Left ventricle myocardium inferior (tissue), 1 donor: ENCODE measurements at places on chromosomes 6 and 20.

DNA sequence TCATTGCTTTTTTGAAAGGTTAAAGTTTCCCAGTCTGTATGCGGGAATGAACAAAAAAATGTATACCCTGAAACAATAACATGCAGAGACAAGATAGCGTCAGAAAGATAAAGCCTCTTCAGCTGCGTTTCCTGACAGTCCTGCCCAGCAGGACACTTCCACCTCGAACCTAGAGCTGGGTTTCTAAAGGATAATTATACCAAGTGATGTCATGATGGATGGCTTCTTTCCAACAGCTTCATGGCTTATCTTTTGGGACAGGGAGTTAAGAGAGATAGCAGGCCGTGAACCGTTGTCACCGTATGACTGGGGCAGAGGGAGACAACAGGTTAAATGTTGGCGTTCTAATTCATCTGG is 267.6 kb upstream of the SGK1 start:
- no peak overlapping the region for H3K27ac ChIP-seq
- H3K4me1 ChIP-seq, result peaks cover 9% of the 10 kb centered on the region
- DNase-seq, result no peak
- no peaks in the 10 kb centered on the region for H3K27me3 ChIP-seq
- H3K4me3 ChIP-seq, result no peak overlapping the region
- no peaks in the 10 kb centered on the region for H3K36me3 ChIP-seq

DNA sequence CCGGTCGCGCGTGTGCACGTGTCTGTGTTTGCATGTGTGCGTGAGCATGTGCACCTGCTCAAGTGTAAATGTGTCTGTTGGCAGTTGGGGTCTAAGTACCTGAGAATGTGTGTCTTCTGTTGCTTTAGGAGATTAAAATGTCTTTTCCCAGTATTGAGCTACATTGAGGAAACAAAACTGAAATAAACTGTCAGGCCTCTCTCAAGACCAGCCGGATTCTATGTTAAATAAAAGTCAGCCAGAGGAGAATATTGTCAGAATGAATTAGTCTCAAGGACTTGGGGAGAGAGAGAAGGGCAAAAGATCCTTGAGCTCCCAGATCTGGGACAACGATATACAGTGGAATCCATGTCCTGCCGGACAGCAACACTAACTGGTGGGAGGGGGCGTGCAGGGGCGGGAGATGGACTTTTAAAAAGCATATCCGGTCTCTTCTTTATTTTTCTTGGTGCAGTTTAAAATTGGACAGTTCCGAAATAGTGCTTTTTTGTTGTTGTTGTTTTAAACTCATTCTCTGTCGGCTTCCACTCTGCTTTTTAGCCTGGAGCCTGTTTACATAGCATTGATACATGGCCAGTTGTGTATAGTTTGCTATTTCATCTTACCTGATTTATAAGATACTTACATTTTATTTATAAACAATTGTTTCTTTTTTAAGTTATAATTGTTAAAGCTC is 3.3 kb upstream of the TBX18 start:
- H3K4me3 ChIP-seq, result peak overlapping the region; percentile 51
- no peaks in the 10 kb centered on the region for H3K36me3 ChIP-seq
- DNase-seq, result no peak
- peaks cover 100% of the 10 kb centered on the region for H3K27me3 ChIP-seq

DNA sequence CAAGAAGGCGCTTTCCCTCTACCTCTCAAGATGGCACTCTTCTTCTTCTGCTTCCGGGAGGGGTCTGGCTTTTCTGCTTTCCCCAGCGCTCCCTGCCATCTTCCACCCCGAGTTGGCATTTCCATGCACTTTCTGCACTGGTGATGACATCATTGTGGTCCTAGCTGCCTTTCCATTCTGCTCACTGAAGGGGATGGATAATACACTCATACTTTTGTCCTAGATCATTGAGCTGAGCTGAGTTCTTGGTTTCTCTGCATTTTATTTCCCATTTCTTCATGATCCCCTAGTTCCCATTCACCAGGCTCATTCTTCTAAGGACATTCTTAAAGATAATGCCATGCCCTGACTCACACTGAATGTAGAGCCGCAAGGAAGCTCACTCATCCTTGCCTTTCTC is 96.7 kb downstream of the EDN1 start:
- no peak for DNase-seq
- no peak overlapping the region for H3K4me3 ChIP-seq
- no peaks in the 10 kb centered on the region for H3K27me3 ChIP-seq
- H3K27ac ChIP-seq, result no peak overlapping the region
- no peaks in the 10 kb centered on the region for H3K36me3 ChIP-seq

DNA sequence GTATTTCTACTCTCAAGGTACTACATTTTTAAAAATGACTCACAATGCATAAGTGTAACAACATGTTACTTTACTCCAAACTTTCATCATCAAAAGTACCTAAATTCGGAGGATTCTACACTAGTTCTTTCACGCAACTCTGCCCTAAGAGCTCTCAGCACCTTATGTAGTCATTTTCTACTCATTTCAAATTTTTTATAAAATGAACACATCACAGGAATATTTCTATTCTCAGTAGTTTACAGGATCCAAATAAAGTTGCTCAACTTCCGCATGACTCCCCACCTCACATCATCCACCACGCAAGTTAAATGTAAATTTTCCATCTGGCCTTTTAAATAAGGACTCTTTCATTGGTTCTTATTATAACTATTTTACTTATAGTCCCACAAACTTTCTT is 344.9 kb upstream of the MANEA start:
- no peak for DNase-seq
- no peak overlapping the region for H3K4me3 ChIP-seq
- H3K27ac ChIP-seq, result no peak overlapping the region
- no peaks in the 10 kb centered on the region for H3K36me3 ChIP-seq
- H3K4me1 ChIP-seq, result no peaks in the 10 kb centered on the region
- no peaks in the 10 kb centered on the region for H3K27me3 ChIP-seq

DNA sequence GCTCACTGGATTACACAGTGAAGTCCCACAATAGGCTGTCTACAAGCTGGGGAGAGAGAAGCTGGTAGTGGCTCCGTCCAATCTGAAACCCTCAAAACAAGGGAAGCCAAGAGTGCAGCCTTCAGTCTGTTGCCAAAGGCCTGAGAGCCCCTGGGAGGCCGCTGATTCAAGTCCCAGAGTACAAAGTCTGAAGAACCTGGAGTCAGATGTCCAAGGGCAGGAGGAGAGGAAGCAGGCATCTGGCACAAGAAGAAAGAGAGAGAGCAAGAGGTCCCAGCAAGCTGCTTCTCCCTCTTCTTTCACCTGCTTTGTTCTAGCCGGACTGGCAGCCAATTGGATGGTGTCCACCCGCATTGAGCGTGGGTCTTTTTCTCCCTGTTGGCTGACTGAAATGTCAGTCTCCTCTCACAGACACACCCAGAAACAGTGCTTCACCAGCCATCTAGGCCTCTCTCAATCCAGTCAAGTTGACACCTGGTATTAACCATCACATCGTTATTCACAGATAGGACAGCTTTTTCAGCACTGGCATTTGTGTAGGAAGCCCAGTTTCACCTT is 51.2 kb downstream of the CRYBG1 start:
- peaks cover 12% of the 10 kb centered on the region for H3K27me3 ChIP-seq
- DNase-seq, result no peak
- H3K4me3 ChIP-seq, result no peak overlapping the region
- H3K4me1 ChIP-seq, result no peaks in the 10 kb centered on the region
- no peak overlapping the region for H3K27ac ChIP-seq

DNA sequence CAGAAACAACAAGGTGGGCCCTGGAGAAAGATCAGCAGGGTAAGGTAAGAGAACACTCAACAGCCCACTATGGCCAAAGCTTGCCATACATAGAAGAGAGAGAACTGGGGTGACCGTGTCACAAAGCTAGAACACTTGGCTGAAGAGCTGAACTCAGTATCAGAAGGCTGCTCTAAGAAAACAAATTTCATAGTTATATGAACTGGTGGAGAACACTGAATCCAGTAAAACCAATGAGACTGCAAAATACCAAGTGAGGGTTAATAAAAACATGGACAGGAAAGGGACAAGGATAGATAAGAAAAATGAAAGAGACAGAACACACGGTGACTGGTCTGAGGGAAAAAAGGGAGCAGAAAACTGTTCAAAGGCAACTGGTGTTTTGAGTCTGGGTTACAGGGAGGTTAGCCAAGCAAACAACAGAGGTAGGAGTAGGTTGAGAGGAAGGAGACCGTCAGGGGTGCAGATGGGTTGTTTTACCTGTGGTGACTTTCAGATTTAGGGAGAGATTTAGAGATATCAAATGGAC is 56.5 kb downstream of the GMDS start:
- DNase-seq, result no peak
- no peak overlapping the region for H3K4me3 ChIP-seq
- H3K4me1 ChIP-seq, result no peaks in the 10 kb centered on the region
- H3K36me3 ChIP-seq, result no peaks in the 10 kb centered on the region

- no peaks in the 10 kb centered on the region for H3K27me3 ChIP-seq
- no peak for DNase-seq
- H3K36me3 ChIP-seq, result no peaks in the 10 kb centered on the region
- no peak overlapping the region for H3K4me3 ChIP-seq
Observed at GRCh38 chr6:111985202-111985731, 68.6 kb upstream of the CCN6 start.

- no peak overlapping the region for H3K4me3 ChIP-seq
- no peaks in the 10 kb centered on the region for H3K27me3 ChIP-seq
- no peak for DNase-seq
- H3K27ac ChIP-seq, result peak overlapping the region; percentile 28
Observed at GRCh38 chr6:42696526-42697267, 25.7 kb downstream of the PRPH2 start.

DNA sequence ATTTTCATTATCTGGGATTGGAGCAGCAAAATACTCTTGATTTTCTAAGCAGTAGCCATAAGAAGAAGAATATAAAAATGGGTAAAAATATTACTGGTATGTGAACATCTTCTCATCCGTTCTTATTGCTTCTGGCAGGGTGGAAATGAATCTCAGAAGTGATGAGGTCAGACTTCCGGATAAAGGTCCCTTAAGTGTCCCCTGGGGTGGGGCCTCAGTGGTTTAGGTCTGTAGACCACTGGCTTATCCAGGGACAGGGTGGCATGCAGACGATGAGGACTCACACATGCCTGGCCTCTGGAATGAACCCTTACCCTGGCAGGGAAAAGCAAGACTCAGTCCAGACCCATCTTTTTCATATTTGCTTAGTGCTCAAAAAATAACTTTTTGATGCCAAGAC is 143.3 kb downstream of the UST start:
- peaks cover 26% of the 10 kb centered on the region for H3K4me1 ChIP-seq
- H3K4me3 ChIP-seq, result no peak overlapping the region
- H3K27ac ChIP-seq, result peak overlapping the region; percentile 36

DNA sequence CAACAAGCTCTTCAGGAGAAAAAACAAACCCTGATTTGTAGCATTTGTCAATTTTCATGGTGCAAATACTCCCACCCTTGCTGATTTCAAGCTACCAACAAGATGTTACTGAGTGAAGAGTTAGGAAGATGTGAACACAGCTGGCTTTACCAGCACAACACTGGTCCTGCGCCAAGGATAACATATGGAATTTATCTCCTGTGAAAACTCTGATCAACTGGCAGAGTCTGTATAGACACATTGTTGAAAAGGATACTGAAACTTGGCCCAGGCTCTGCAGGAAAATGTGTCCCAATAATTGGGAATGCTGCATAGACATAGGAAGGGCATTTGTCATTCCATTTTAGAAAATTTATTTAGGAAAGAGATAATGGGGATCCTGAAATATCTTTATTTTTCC is 29.0 kb downstream of the OTOR start:
- H3K36me3 ChIP-seq, result no peaks in the 10 kb centered on the region
- no peak overlapping the region for H3K27ac ChIP-seq
- no peak overlapping the region for H3K4me3 ChIP-seq
- no peaks in the 10 kb centered on the region for H3K4me1 ChIP-seq
- no peaks in the 10 kb centered on the region for H3K27me3 ChIP-seq

DNA sequence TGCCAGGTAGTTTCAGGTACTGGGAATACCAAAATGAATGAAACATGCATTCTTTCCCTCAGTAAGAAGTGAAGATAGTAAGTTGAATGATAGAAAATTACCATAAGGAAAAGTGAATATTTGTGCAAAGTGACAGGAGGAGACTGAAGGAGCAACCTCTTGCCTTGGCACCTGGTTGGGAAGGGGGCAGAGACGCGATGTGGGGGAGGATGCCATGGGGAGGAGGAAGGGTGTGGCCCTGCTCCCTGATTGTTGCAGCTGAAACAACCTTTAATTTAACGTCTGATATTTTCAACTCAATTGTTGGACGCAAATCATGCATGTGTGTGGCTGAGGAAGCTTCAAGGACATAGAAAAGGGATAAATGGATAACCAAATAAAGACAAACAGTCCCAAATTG is 72.1 kb upstream of the ENPP5 start:
- peaks cover 95% of the 10 kb centered on the region for H3K4me1 ChIP-seq
- DNase-seq, result no peak
- peak overlapping the region; percentile 85 for H3K27ac ChIP-seq
- no peaks in the 10 kb centered on the region for H3K36me3 ChIP-seq
- H3K27me3 ChIP-seq, result no peaks in the 10 kb centered on the region

DNA sequence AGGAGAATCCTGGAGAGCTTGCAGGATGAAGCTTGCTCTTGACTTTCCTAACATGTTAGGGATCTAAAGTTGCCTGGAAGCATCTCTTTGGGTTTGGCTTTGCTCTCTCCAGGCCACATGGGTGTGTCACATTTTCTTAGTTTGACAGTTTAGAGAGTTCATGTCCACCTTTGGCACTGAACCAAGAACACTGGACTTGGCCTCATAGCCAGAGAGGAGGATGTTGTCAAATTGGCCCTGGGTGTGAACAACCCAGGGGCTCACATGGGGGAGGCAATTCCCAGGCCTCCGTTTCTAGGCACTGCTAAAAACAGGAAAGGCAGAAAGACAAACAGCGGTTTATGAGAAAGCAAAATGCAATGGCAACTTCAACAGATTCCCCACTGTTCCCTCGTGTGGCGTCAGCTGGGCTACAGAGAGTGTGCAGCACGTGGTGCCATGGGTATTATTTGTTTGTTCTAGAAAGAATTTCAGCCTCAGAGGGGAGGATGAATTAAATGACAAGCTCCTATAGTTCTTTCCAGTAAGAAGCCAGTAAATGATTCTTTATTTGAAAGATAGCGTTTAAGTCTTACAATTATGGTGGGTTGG is 93.9 kb downstream of the CLIC5 start:
- H3K27me3 ChIP-seq, result no peaks in the 10 kb centered on the region
- H3K36me3 ChIP-seq, result peaks cover 16% of the 10 kb centered on the region
- no peak for DNase-seq
- H3K27ac ChIP-seq, result peak overlapping the region; percentile 56

- no peak overlapping the region for H3K4me3 ChIP-seq
- peaks cover 63% of the 10 kb centered on the region for H3K36me3 ChIP-seq
- no peaks in the 10 kb centered on the region for H3K27me3 ChIP-seq
- H3K27ac ChIP-seq, result peak overlapping the region; percentile 86
Observed at GRCh38 chr6:152124429-152125074, 317.1 kb downstream of the ESR1 start.

DNA sequence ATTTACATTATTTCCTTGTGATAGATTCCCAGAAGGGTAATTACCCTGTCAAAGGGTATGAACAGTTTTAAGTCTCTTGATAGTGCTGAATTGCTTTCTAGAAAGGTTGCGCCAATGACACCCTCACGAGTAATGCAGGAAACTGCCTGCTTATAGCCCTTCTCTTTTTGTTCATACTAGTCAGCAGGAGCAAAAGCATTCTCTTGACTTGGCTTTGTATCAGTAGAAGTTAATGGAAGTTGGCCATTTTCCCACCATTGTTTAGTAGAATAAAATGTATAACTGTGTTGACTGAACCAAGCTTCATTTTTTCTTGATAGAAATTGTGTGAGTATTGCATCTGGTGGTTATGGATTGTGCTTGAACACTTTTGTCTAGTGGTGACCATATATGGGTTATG is 100.1 kb downstream of the FARS2 start:
- no peak overlapping the region for H3K27ac ChIP-seq
- H3K27me3 ChIP-seq, result no peaks in the 10 kb centered on the region
- no peak overlapping the region for H3K4me3 ChIP-seq
- no peaks in the 10 kb centered on the region for H3K36me3 ChIP-seq
